ENCODE measurements at places on chromosomes 5 and 9.

DNA sequence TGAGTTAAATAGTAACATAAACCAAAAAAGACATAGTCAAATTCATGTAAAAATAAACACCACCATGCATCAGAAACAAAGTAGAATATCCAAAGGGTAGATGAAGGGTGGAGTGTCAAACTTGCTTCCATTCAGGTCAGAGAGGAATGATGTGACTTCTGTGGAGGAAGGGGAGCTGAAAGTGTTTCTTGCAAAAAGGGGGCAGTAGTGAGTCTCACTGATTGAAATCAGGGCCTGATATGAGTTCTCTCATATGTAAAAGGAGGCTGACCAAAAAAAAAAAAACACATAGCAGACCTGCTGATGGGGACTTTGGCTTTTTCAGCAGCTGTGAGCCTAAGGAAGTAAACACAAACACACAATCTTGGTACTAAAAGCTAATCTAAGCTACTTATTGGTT, 38.8 kb upstream of the RGMB start:
- no peak for DNase-seq

- no peak for DNase-seq
Observed at GRCh38 chr5:140677947-140678346, 4.6 kb upstream of the DND1 start.

DNA sequence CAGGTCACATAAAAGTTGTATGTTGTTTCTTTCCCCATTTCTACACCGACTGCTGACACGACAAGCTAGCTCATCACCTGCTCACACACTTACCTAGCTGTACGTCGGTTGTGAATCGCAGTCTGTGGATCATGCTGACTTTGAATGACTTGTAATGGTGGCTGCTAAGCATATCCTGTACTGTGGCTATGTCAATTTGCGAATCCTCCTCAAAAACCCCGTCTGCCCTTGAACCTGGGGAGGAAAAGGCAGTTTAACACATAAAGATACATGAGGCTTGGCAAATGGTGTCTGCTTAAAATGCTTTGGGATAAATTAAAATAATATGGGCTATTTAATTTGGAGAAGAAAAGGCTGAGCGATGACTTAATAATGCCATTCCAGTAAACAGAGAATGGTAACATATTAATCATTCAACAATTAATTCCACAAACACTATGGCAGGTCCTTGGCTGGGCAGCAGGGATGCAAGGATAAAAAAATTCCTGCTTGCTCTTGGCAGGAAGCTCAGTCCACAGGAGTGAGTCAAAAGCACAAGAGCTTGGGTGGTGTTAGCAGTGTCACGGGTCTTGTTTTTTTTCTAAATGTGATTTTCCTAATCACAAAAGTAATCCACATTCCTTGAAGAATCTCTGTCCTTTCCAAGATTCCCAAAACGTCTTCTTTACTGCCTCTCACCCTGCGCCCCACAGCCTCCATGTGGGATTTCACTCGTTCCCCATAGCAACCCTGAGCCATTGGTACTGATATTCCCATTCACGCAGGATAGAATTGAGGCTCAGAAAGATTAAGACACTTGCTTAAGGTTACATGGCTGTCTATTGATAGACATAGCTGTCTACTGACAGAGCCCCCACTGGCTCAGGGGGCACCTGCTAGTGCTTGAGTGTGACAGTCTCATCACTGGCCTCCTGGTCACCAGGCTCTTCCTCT, 222.4 kb downstream of the MAPKAP1 start:
- no peak for DNase-seq

GRCh38 chr5:152723482-152723881, 318.4 kb upstream of the NMUR2 start:
- DNase-seq: no peak

- DNase-seq: no peak
Observed at GRCh38 chr5:170315154-170315553, 17.6 kb upstream of the LCP2 start.

GRCh38 chr9:132669698-132670456, at the start of gene DDX31:
Gene DDX31, minus strand, starts transcription at chr9:132669983. Its CDS starts 49 bp downstream, at chr9:132669934.
- peak; percentile 81 for DNase-seq

- no peak for DNase-seq
Observed at GRCh38 chr5:67199859-67200258, 3.3 kb upstream of the CD180 start.

- peak; percentile 77 for DNase-seq
Observed at GRCh38 chr9:34611811-34612787, at the start of gene RPP25L. Gene RPP25L, minus strand, starts transcription at chr9:34612097. Its CDS starts 801 bp downstream, at chr9:34611296.

- no peak for DNase-seq
Observed at GRCh38 chr9:132782037-132782436, 96.0 kb downstream of the AK8 start.

- no peak for DNase-seq
Observed at GRCh38 chr9:104279535-104280177, 185.5 kb downstream of the SMC2 start.

DNA sequence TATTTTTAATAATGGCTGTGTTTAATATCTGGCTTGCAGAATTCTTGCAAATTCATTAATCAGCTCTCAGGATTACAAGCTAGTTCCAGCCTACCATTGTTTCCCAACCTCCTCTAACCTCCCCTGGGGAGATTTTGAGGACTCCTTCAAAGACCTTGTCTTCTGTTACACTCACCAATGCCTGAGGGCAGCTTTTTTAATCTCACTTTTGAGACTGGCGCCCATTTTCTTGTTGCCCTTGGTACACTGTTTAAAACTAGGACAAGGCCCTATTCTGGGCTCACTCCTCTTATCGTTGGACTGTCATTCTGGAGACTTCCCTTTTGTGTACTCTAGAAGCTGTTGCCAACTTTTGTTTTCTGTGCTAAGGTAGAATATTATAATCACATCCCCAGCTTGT, 13.6 kb upstream of the EQTN start:
- no peak for DNase-seq

DNA sequence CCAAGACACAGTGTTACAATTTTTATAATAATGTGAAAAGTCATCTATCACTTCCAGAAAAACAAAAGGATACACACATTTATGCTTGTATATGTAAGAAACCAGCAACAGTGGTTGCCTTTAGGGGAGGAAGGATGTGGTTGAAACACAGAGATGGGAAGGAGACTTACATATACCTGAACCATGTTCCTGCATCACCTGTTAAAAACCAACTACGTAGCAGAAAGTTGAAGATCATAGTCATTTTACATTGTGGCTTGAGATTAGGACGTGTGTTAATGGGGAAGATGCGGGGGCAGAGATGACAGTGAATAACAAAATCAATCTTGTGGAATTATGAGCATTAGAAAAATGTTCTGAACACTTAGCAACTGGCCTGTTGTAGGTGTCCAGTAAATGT, 307.3 kb downstream of the MLLT3 start:
- DNase-seq: no peak

GRCh38 chr5:175753536-175754402, 95.9 kb downstream of the HRH2 start:
- DNase-seq: no peak

- DNase-seq: no peak
Observed at GRCh38 chr5:2293906-2294305, 411.2 kb upstream of the IRX4 start.

- no peak for DNase-seq
Observed at GRCh38 chr9:120877276-120878034, 467 bp upstream of the PHF19 start.

DNA sequence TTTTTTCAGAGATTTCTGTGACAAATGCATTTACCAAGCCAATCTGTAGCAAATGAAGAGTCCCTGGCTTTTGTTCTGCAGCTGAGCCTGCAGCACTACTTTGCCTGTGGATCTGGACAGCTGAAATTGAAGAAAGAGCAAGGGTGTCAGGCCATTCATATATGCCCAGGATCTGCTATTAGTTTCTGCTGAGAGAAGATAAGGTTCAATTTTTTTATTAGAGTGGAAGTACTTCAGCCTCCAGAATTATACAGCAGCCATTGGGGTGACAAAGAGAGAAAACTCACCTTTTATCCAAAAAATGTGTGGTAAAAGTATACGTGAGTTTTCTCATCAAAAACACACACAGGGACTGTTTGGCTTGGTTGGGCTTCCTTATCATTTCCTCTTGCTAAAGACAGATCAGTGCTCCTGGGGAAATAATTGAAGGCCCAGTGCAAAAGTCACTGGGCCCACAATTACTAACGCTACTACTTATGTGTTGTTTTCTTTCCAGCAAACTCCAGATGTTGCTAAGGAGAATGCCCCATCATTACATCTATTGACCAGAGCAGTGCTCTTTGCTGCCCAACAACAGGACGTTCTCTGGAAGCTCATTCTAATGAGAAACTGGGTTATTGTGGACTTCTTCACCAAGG, 138.6 kb downstream of the CEMIP2 start:
- no peak for DNase-seq

GRCh38 chr9:100999906-101000544, 28.5 kb upstream of the PLPPR1 start:
- DNase-seq: no peak

GRCh38 chr5:53714667-53715010, 154.2 kb downstream of the NDUFS4 start:
- no peak for DNase-seq

GRCh38 chr5:44051591-44051990, 337.6 kb downstream of the FGF10 start:
- DNase-seq: no peak

DNA sequence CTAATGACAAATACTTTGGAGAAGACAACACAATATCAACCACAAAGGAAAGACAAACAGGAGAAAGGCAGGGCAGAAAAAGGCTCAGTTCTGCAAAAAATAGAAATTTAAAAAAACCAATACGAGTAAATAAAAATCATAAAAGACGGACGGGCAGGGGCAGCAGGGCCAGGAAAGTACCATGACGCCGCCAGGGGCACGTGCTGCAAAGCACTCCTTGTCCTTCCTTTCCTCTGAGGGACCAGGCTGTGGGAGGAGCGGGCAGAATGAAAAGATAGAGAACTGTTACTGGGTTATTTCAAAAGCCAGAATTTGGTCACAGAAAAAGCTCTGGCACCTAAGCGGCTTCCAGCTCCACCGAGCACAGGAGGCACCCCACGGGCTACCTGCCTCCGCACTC, 53.9 kb downstream of the HABP4 start:
- DNase-seq: no peak

- DNase-seq: peak; percentile 1
Observed at GRCh38 chr5:127031147-127031862, 947 bp upstream of the MARCHF3 start.

- DNase-seq: no peak
Observed at GRCh38 chr9:100679834-100680233, 102.0 kb downstream of the CAVIN4 start.

DNA sequence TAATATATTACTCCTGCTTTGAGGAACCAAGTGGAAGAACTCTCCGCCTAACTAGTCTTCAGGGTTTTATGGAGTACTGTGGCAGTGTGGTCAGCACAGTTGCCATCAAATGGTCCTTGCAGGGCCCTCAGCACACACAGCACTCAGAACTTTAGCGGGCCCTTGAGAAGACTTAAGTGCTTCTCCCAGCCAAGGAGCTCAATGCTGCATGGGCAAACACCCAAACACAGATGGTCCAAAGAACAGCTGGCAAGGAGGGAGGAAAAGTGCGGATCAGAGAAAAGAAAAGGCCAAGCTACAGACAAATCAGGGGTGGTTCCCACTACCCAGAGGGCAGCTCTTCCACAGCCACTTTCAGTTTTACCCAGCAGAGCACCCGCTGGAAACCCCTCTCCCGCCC, 98.6 kb downstream of the SPOCK1 start:
- no peak for DNase-seq

GRCh38 chr5:89560696-89561095, 677.7 kb upstream of the MEF2C start:
- no peak for DNase-seq

- DNase-seq: no peak
Observed at GRCh38 chr5:82306151-82306550, 28.0 kb upstream of the RPS23 start.

DNA sequence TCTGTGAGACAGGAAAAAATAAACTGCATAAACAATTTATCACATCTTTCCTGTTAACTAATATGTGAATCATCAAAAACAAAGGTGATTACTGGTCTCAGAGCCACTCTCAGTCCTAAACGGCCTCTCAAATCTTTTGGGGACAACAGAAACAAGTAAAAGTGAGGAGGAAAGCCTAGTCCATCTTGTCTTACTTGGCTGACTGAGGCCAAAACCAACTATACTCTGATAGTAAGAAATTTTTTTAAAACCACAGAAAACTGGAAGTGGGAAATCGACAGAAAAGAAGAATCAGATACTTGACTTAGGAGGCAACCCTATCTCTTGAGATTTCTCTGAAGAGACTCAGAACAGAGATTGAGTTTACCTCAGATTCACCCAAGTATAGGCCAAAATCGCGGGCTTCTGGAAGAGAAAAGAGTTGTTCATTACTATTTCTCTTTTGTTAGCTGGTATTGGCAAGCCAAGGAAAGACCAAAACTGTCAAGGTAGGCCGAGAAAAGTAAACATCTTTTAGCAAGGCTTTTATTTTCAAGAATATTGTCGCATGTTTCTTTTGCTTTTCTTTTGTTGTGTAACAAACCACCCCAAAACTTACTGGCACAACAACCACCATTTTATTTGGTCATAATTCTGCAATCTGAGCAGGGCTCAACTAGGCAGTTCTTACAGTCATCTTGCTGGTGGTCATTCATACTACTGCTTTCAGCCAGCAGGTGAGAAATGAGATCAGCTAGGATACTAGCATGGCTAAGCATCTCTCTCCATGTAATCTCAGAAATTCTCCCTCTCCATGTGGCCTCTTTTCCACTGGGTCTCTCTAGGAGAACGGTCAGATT, 46.1 kb downstream of the RFX3 start:
- DNase-seq: no peak

GRCh38 chr9:121095057-121095456, 20.3 kb downstream of the CNTRL start:
- DNase-seq: no peak

DNA sequence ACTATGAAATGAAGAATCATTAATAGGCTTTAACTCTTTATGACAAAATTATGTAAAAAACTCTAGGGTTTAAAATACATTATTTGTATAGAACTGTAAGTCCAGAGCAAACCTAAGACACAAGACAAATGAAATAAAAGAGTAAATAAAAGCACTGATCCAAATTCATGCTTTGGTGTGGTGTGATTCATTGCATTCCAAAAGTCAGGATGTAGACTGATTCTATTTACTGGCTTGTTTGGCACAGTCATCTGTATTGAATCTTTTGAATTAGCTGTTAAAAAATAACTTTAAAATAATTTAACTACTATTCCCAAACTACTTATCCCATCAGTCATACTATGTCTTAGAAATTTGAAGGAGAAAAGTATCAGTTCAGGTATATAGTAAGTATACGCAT, 31.1 kb downstream of the IL4 start:
- no peak for DNase-seq

DNA sequence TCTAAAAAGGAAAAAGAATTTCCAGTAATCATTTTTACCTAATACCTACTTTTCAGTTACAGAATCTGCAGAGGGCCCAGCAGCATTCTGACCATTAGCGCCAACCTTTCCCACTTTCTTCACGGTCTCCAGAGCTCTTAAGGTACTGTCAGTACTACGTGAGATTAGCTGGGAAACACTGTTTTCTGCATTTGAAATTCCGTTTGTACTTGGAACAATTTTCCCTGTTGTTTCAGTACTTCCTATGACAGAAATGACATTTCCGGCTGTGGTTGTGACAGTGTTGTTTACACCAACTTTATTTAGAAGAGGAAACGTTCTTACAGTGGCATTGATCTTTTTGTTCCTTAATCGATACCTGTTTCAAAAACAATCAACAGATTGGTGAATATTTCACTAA, 36.9 kb upstream of the PDCL start:
- no peak for DNase-seq

Data from T follicular helper cell (primary cell).